AG10803 (cell line): ENCODE measurements at places on chromosomes 1 and 21.

DNA sequence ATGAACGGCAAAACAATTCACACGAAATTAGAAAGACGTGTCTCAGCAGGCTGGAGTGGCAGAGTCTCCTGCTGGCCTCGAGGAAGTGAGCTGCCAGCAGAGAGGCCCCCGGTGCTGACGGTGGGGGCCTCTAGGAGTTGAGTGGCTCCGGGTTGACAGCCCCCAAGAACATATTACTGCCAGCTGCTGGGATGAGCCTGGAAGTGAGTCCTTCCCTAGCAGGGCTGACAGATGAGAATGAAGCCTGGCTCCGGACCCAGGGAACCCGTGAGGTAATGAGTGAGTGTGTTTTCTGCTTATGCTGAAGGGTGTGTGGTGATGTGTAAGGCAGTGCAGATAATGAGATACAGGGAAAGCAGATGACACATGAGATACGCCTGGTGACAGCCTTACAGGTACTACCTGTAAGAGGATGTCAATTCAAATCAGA lies 23.5 kb upstream of the LRRC47 start:
- no peak for DNase-seq

GRCh38 chr1:224640587-224640986 lies 24.5 kb downstream of the CNIH3 start:
- no peak for DNase-seq

GRCh38 chr1:193260896-193261295 lies 74.5 kb upstream of the B3GALT2 start:
- no peak for DNase-seq

GRCh38 chr1:218613105-218613504 lies 268.0 kb downstream of the TGFB2 start:
- DNase-seq, result no peak

- no peak for DNase-seq
These were observed at the start of gene C1QC for GRCh38 chr1:22643381-22643780. TSS of gene C1QC (plus strand) at chr1:22643633. CDS start at chr1:22644024, 391 bp downstream.

DNA sequence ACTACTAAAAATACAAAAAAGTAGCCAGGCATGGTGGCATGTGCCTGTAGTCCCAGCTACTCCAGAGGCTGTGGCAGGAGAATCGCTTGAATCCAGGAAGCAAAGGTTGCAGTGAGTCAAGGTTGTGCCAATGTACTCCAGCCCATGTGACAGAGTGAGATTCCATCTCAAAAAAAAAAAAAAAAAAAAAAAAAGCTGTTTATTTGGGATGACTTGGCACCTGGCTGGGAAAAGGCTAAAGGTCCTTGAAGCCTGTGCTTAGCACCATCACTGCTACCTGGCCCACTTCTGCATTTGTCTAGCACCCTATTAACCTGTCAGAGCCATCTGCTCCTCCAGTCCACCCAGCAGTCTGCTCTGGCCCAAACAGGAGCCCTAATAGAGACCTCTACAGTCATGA lies 25.0 kb downstream of the PRDX6 start:
- DNase-seq, result no peak

GRCh38 chr1:8200317-8201115 lies 117.4 kb upstream of the SLC45A1 start:
- no peak for DNase-seq

GRCh38 chr21:32143241-32143939 lies 135.5 kb downstream of the MIS18A start:
- peak; percentile 88 for DNase-seq

DNA sequence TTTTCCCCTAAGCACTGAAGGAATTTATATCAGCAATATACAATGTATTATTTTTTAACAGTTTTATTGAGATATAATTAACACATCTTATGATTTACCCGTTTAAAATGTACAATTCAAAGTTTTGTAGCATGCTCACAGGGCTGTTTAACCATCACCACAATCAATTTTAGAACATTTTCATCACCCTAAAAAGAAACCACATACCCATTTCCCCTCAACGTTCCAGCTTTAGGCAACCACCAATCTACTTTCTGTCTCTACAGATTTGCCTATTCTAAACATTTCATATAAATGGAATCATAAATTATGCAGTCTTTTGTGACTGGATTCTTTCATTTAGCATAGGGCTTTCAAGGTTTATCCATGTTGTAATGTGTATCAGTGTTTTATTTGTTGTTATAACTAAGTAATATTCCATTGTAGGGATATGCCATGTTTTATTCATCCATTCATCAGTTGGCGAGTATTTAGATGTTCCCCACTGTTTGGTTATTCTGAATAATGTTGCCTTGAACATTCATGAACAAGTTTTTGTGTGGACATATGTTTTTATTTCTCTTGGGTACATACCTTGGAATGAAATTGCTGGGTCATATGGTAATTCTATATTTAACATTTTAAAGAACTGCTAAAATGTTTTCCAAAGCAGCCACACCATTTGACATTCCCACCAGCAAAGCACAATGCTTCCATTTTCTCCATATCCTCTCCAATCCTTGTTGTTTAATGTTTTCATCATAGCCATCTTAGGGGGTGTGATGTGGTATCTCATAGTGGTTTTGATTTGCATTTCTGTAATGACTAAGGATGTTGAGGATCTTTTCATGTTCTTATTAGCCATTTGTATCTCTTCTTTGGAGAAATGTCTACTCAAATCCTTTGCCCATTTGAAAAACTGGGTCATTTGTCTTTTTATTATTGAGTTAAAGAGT lies 188.5 kb downstream of the TM2D1 start:
- DNase-seq, result no peak

DNA sequence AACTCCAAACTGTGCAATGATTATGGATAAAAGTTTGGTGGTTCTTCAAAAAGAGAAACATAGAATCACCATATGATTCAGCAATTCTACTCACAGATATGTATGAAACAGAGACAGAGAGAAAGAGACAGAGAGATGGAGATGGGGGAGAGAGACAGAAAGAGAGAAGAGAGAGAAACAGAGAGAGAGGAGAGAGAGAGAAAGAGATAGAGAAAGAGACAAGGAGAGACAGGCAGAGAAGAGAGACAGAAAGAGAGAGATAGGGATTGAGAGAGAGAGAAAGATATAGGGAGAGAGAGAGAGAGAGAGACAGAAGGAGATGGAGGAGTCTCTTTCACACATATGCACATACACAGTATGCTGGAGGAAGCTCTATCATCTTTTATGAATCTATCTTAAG lies 87.8 kb downstream of the DISC1 start:
- DNase-seq, result no peak

- no peak for DNase-seq
These were observed 60.1 kb downstream of the AGPAT3 start for GRCh38 chr21:43925096-43925481.

DNA sequence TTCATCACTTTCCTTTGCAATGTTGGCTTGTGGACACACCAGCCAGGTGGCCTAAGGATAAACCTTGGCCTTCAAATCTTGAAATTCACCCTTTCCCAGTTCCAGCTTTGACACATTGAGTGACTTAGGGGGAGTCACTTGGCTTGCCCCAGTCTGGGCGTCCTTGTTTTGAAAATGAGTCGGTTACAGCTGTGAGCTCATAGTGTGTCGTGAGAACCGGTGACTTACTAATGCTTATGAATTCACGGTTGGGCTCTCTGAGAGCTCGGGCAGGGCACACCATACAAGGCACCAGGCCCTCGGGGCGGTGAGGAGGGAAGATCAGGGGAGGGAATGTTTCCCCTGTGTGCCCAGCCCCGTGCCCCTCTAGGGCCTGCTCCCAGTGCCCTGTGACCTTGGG lies 126.9 kb upstream of the TMPRSS2 start:
- peak; percentile 61 for DNase-seq

GRCh38 chr1:241838897-241839296 lies 9.1 kb upstream of the EXO1 start:
- no peak for DNase-seq

- peak; percentile 26 for DNase-seq
These were observed 711.2 kb downstream of the MRPL39 start for GRCh38 chr21:24895885-24896734.

DNA sequence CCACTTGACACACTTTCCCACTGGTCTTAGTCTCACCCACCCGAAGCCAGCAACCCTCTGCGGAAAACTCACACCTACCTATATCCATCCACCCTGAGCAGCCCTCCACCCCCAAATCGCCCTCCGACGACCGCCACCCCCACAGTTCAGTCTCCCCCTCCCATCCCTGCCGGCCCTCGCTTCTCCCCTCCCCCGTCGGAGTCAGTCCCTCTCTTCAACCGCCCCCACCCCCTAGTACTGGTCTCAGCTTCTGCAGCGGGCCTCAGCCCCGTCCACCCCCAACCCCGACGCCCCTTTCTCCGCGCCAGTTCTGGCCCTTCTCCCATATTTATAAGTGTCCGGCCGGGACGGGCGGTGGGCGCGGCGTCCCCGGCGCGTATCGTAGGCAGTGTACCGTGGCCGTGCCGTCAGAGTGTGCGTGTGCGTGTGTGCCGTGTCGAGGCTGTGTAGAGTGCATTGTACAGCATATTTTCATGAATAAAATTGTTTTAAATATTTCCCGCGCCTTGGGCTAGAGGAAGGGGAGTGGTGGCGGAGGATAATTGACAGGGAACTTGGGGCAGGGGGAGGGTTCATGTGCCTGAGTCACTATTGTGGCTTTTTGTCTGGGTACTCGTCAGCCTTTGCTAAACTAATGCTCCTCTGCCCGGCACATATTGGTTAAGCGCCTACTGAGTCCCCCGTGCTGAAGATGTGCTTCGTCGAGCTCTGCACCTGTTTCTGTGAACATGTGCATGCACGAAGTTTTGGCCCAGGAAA lies 22.0 kb downstream of the FOXO6 start:
- peak; percentile 60 for DNase-seq

DNA sequence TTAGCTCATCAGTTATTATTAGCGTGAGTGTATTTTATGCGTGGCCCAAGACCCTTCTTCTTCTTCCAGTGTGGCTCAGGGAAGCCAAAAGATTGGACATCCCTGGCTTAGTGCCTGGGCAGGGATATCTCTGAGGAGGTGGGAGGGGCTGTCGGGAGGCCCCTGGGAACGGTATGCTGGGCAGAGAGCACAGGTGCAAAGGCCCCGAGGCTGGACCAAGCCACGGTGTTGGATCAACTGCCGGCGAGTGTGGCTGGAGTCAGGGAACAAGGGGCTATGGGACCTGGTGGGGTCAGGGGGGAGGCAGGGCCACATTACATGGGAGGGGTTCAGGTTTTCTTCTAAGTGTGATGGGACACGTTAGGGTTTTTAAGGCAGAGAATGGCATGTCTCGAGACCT lies 62.7 kb downstream of the FHAD1 start:
- DNase-seq, result no peak

DNA sequence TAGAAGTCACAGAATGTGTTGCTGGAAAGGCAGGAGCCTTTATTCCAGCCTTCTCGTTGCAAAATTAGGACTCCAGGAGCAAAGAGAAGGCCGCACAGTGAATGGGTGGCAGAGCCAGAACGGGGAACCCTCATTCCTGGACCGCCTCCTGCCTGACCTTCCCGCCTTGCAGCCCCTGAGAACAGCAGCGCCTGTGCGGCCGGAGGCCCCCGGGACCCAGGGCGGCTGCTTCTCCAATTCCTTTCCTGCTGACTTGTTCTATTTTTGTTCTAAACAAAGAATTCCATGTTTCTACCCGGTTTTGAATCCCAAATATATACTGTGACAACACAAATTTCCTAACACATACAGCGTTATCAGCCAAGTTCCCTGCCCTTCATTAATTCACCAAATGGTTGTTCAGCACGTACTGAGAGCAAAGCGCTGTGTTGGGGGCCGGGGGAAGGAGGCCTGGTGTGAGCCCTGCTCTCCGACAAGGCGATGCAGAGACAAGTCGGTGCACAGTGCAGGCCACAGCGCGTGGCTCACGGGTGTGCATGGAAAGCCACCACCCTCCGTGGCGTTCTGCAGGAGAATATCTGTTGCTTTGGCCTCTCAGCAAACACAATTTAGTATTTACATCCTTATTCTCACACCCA lies 31.9 kb upstream of the COL6A2 start:
- DNase-seq, result no peak

- DNase-seq, result no peak
These were observed 83.1 kb downstream of the PTBP2 start for GRCh38 chr1:96804648-96805047.

- no peak for DNase-seq
These were observed 19.3 kb downstream of the WNT2B start for GRCh38 chr1:112528076-112528475.

GRCh38 chr1:206736878-206737728 lies 33.5 kb upstream of the IL19 start:
- DNase-seq, result no peak

DNA sequence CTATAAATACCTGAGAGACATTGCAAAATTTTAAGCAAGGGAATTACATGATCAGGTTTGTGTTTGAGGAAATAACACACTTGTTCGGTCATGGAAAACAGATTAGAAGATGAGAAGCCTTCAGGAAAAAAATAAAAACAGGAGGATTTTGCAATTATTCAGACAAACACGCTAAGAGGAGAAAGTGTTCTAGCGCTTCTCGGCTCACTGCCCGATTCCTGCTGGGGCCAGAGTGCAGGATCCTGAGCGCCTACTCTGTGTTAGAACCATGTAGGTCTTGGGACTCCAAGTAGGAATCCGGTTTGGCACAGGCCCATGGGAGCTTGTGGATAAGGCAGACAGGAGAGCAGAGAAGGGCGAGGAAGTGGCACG lies 8.1 kb upstream of the PRELP start:
- DNase-seq, result peak; percentile 45

DNA sequence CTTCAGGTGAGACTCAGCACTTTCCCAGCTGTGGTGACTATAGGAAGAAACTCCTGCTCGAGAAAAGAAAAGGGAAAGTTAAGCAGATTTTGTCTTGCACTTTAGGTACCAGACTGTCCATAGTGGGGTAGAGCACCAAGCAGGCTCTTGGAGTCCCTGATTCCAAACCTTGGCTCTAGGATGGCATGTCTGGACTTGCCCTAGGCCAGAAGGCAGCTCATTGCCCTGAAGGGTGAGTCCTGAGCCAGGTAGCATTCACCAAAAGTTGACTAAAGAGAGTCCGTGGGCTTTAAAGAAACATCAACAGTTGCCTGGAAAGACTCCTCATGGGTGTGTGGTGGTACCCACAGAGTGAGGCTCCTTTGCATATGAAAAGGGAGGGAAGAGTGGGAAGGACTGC lies 145.2 kb upstream of the SNX7 start:
- no peak for DNase-seq

GRCh38 chr1:220318673-220319072 lies 46.4 kb upstream of the RAB3GAP2 start:
- DNase-seq, result no peak

DNA sequence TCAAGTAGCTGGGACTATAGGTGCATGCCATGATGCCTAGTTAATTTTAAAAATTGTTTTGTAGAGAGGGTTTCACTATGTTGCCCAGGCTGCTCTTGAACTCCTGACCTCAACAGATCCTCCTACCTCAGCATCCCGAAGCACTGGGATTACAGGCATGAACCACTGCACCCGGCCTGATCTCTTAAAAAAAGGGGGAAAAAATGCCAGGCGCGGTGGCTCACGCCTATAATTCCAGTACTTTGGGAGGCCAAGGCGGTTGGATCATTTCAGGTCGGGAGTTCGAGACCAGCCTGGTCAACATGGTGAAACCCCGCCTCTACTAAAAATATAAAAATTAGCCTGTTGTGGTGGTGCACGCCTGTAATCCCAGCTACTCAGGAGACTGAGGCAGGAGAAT lies 13.2 kb downstream of the AVPR1B start:
- DNase-seq, result no peak

- DNase-seq, result no peak
These were observed 59.3 kb downstream of the NUP210L start for GRCh38 chr1:154095456-154096060.
